ENCODE measurements at places on chromosomes 2 and 18. TPM values are rescaled to one million over a fixed set of nuclear protein-coding genes. Genes with fewer than 3 reads are reported as not detected.

SLC11A1 gene
- 0.25 TPM for total RNA-seq

SMYD1 gene
- total RNA-seq: 289 TPM

DNA sequence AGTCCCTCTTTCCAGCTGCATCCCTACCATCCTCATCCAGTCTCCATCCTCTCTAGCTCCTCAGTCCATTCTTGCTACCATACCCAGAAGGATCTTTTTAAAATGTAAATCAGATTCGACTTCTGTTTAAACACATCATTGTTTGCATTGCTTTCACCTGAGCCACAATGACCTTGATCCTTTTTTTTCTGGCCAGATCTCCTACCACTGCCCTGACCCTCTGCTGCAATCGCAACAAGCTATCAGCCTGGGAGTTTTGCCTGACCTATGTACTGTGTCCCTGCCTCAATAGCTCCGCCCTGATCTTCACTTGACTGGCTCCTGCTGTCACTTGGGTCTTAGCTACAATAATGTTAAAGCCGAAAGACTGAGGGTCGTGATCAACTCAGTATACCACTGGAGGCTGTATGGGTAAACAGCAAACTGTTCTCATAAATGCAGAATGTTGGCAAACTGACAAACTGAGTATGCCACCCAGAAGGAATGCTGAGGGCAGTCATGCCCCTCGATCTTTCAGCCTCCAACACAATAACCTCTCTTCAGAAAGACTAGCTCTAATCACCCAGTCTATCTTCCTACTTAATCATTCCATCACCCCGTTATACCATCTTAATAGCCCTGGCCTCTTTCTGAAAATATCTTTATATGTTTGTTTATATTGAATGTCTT, 2.6 kb upstream of the RBM43 start:
- no peak for DNase-seq

HOXD12 gene
- total RNA-seq: not detected

GRCh38 chr2:71617266-71617665, 163.9 kb downstream of the DYSF start:
- DNase-seq: no peak

Data from cardiac muscle cell (in vitro differentiated cells and primary cell).